Uterus (tissue), 4 donors: ENCODE measurements at places on chromosomes 4 and X. TPM values are rescaled to one million over a fixed set of nuclear protein-coding genes. Genes with fewer than 3 reads are reported as not detected.

DNA sequence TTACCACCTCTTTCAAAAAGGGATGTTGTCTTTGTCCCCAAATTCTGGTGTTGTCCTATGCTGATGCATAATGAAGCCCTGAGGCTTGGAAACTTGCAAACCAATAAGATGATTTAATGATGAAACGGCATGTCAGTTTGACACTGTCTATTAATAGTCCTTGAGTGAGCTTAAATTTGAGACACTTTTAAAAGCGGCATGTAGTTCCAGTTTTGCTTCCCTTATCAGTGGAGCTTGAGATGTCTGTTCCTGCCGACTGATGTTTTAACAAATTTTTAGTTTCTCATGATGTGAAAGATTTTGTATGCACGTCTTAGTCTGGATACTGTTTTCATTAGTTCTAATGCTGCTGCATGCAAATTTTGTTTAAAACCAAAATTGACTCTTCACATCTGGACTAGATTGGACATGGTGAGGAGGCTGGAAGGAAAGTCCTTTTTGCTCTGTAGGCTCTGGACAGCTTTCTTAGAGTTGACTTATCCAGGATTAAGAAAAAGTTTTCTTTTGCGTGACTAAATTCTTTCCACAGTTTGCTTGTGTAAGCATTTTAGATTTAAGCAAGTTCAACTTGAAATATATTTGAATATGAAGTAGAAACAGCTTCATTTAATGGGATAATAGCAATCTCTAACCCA, 11.7 kb downstream of the C1GALT1C1 start:
- DNase-seq, result no peak

DNA sequence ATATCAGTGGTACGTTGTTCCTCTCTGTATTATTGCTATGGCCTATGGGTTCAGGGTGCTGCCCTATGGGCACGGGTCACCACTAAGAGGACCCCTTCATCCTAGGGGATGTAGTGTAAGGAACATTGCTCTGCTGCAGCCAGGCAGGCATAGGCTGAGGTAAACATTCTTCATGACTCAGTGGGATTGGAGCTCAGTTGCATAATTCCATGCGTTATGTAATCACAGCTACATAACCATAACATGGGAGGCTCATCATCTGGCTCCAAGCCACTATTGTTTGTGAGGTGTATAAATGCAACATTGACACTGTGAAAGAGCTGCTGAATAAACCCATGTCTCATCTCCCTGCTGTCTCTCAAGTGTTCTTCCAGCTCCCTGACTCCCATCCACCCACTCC, 375.2 kb downstream of the MAGEE1 start:
- no peak for DNase-seq

DNA sequence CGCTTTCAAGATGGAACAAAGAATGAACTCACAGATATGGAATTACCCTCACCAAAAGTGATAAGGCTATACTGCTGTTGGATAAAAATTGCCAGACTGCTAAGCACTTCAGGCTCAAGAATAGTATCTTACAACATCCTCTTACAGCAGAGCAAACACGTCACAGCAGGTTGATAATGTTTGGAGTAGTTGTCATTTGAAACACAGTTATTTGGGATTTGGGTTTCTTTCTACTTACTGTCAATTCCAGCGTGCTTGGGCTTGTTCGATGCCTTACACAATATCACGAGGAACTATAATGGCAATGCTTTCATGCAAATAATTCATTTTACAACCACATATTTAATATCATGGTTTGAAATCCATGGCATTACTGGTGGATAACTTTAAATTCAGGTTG, 1223.7 kb upstream of the AGA start:
- DNase-seq, result no peak

DNA sequence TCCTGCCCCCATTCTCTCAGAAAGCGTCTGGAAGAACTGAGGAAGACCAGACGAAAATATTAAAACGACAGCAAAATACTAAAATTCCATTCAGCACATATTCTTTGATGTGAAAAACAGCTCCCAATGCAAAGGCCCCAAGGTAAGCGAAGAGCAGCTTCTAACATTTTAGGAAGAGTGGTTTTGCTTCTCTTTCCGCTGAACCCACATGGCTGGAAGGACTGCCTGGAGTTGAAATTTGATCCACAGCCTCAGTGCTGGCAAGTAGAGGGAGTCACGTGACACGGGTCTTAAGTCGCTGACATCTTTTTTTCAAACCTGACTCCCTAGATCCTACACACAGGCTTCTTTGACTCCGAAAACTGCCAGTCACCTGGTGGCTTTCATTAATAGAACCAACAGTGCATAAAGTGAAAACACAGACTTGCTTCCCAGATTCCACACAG, at the start of gene FAM13A:
FAM13A (minus strand) TSS at position 233 of the 446 bp plus-strand sequence; CDS start at position 12, 221 bp downstream.
- peak; percentile 80 for DNase-seq

DNA sequence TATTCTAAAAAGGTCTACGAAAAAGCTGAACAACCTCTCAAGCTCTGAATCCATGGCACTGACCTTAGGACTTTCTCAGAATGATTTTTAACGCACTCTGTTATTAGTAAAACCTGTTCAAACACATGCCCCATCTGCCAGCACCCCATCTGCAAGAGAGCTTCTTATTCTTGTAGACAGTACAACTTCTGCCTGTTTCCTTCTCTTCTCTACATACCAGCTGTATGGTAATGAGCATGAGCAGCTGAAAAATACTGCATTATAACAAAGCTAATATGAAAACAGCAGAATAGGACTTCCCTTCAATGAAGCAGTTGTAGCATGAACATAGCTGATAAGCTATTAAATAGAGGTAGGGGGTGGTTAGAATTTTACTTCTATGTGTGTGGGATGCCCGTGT, 167.9 kb downstream of the FBXW7 start:
- no peak for DNase-seq

Gene KLKB1
- total RNA-seq, result 0.62 TPM
